ENCODE measurements at places on chromosomes 1 and 21. TPM values are rescaled to one million over a fixed set of nuclear protein-coding genes. Genes with fewer than 3 reads are reported as not detected.

The KIAA0040 gene
- total RNA-seq = under 0.01 TPM

The PDC gene
- total RNA-seq = not detected

The SLC45A3 gene
- total RNA-seq = 2.3 TPM

The SLC45A1 gene
- 2.3 TPM for total RNA-seq

The APCS gene
- not detected for total RNA-seq

The FNDC10 gene
- 0.50 TPM for total RNA-seq

DNA sequence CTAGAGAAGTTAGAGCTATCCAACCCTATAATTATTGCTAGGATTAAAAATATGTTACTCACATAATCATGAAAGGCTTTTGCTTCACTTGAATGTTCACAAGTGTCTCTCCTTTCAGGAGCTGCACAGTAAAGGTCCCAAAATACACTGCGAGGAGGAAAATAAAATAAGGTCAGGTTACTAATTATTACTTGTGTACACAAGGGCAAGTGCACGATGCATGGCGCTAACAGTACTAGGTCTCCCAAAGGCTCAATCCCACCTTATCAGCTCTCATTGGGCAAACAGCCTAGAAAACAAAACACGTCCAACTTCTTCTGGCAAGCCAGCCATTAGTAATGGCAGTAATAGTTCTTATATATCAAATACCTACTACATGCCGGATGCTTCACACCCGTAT is 4.4 kb downstream of the SSBP3 start:
- no peak for DNase-seq

- no peak for DNase-seq
Measured at GRCh38 chr1:94153133-94153532, 32.2 kb upstream of the ABCA4 start.

DNA sequence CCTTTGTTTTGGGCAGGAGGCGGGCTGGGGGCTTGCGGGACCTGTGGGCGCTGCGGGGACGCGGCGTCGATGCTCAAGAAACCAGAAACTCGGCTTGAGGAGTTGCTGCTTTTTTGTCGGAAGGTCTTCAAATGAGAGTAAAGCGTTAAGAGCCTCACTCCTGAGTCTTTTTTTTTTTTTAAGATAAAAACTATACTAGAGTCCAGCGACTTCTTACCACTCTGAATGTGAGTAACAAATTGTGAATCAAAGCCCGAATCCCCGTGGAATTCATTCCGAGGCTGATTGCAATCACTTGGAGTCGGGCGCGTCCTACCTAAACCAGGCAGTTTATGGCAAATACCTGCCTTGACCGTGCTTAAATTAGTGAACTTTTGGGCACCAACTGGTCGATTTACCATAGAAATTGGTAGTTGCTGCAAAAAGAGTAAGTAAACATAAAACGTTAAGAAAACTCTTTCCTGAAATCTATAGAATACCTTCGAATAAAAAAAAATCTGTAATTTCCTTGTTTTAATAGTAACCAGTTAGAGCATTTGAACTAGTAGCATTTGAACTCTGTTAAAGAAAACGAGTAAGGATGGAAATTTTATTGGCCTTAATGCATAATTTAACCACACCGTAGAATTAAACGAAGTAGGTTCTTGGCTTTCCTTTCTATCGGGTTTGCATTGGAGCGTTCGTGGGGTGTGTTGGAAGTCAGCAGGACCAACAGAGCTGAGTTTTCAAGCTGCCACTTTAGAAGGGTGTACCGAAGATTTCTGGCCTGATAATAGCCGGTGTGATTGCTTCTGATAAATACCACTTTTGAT is 769 bp downstream of the GPSM2 start:
- peak; percentile 50 for DNase-seq

DNA sequence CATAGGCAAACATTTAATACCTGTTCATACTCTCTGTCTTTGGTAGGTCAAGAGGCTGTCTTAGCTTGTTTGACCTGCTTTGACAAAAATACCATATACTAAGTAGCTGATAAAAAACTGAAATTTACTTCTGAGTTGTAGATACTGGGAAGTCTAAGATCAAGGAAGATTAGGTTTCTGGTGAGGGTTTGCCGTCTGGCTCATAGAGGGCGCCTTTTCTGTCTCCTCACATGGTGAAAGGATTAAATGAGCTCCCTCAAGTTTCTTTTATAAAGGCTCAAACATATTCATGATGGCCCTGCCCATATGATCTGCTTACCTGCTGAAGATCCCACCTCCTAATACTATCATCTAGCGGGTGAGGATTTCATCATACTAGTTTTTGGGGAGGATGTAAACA is 1076.1 kb upstream of the NCAM2 start:
- no peak for DNase-seq

DNA sequence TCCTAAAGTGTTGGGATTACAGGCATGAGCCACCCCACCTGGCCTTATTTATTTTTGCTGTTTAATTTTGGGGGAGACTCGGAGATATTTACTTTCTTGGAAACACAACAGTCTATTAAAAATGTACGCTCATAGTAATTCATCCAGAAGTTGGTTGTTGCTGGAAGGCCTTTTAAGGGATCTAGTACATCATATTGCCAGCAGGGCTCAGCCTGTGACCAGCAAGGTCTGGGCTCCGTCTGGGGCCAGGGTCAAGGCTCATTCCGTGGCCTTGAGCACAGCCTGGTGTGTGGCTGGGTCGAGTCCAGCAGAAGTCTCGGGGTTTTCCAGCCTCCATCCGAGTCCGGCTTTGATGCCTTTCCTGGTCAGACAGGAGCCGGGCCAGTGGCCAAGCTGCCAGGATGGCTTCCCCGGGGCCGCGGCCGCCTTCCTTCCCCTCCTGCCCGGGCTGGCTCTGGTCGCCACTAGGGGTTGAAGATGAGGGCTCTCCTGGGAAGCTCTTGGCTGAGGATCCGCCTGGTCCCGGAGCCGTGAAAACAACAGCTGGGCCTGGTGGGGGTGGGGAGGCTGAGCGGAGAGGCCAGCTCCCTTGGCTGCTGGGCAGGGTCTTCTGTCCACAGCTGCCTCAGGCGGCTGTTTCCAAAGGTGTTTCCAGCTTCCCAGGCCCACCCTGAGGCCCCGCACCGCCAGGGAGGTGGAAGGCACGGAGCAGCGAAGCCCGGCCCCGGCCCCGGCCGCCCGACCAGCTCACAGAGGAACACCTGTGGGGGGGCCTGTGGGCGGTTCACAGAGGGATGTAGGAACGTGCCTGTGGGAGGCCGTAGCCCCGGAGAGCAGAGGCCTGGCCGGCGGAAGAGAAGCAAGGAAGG is 5.1 kb upstream of the VWA1 start:
- DNase-seq = peak; percentile 75

DNA sequence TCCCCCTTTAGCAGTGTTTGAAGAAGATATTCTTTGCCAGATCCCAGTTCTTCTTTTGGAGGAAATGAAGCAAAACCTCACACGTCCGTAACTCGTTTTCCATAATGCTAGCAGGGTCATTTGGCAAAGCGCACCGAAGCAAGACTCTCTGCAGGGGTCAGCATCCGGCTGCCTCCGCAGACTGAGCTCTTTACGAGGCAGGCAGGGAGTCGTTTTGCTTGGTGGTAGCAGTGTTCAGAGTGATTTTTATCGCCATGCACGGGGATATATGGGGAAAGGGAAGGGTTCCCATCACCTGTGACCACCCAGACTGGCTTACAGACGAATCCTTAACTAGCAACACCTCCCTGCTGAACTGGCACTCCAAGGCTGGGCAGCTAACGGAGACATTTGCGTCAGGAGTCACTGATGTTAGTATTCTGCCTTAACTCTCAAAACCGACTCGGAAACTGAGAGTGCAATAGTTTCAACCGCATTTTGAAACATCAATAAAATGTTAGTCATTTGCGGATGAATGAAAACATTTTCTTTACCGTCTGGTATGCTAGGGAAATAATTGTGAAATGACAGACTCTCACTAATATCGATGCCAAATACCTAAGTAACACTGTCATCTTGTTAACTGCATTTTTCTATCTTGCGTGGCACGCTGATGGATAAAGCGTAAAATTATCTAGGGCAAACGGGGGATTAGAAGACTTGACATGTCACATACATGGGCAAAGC is 2.2 kb upstream of the NEGR1 start:
- peak; percentile 79 for DNase-seq

DNA sequence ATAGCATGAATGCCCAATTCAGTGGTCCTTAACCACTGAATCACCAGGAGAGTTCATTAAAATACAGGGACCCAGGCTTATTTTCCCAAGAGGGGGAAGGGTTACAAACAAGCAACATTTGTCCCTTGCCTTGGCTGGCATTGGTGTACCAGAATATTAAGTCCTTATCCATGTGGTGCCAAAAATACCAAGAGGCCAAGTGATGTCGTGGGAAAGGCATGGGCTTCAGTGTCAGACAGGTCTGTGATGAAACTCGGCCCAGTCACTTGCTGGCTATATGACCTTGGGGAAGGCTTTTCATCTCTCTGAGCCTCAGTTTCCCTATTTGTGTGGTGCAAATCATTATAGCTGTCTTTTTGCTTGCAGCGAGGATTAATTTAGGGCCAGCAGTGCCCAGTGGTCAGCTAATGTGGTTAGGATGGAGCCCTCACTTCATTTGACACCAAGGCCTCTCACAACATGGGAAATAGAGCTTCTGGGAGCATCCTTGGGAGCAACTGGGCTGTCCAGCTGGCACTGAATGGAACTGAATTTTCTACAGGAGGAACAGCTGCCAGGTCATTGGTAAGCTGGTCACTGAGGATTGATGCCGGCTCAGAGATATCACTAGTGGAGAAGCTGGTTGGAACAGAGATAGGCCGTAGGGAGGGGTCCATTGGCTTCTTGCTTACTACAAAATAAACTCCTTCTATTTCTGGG is 77.2 kb upstream of the PPP2R5A start:
- no peak for DNase-seq

- peak; percentile 48 for DNase-seq
Measured at GRCh38 chr1:178335426-178335825, 161.3 kb downstream of the CLEC20A start.

Data from fibroblast of lung (primary cell).